Hematopoietic multipotent progenitor cell (in vitro differentiated cells): ENCODE measurements at places on chromosomes 7 and 10. TPM values are rescaled to one million over a fixed set of nuclear protein-coding genes. Genes with fewer than 3 reads are reported as not detected.

HOXA6 gene
- total RNA-seq, result 40.1 TPM

DNA sequence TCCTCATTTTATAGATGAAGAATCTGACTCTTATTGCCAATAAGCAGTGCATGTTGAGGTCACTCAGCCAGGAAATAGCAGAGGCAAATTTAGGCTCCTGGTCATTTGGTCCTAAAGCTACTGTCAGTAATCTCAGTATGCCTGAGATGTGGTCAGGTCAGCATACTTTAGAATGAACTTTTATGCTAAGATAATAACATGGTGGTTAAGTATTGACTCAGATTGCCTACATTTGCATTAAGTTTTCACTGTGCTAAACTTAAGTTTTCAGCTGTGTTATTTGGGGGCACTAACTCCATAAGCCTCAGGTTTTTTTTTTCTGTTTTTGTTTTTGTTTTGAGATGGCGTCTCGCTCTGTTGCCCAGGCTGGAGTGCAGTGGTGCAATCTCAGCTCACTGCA is 35.9 kb upstream of the CCSER2 start:
- DNase-seq, result no peak

DNA sequence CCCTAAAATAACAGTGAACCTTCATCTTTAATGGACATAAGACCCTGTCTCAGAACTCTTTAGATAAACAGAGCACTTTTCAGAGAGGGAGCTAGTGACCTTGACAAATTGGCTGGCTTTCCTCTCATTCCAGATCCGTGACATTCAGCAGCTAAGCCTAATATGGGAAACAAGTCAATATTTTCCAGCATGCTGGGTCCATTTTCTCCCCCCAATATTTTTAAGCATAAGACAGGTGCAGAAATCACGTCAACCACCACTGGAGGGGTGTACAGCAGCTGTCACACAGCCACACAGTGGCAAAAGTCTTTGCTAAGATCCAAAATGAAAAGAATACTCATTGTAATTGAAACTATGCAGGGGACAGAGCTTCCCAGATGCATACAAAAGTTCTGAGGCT is 26.1 kb downstream of the LRRTM3 start:
- no peak for DNase-seq

GRCh38 chr10:49220031-49220430 is 31.8 kb upstream of the TMEM273 start:
- no peak for DNase-seq

DNA sequence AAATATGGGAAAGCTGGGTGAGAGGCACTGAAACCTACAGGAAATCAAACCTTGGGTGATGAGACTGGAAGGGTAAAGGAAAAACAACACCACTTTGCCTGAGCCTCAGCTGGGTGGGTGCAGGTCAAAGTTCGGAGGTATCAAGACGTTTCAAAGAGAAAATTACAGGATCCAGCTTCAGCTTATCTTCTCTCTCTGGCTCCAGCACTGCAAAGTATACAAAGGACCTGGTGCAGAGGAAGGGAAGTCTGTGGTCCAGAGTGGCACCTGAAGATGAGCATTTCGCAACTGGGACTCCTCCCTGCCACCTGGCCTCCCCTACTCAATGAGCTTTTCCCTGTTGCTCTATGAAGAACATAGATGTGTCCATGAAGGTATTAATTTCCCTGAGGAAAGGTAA is 6.4 kb upstream of the FXYD4 start:
- DNase-seq, result no peak
